Activated CD4-positive, CD25-positive, alpha-beta regulatory T cell treated with anti-CD3 and anti-CD28 coated beads, Interleukin-2, amount 50 U/mL, for 16 hours (primary cell): ENCODE measurements at places on chromosomes 1 and 21.

DNA sequence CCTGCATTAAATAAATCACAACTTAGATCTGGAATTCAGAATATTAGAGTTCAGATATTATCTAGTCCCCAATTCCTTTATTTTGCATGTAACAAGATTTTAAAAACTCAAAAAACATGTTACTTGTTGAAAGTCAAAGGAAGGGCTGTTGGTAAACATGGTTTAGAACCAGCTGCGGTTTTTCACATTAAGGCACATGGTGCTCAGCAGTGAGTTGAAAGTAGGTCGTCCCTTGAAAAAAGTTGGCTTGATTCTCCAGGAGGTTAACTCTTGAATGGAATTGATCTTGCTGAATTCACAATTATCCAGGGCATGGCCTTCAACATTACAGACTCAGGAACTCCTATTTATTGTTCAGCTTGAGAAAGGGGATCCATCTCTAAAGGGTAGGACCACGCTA, 277.1 kb upstream of the DUSP10 start:
- no peak for DNase-seq

GRCh38 chr1:199843861-199844260, 183.6 kb upstream of the NR5A2 start:
- no peak for DNase-seq

GRCh38 chr21:46237474-46237873, 8.9 kb upstream of the LSS start:
- no peak for DNase-seq

- DNase-seq: no peak
Observed at GRCh38 chr1:203911806-203912205, 50.4 kb downstream of the SNRPE start.

- DNase-seq: no peak
Observed at GRCh38 chr1:235027862-235028250, 100.8 kb downstream of the TOMM20 start.

- no peak for DNase-seq
Observed at GRCh38 chr1:101137144-101138126, 99.4 kb upstream of the S1PR1 start.

- no peak for DNase-seq
Observed at GRCh38 chr1:216020743-216021345, 402.4 kb downstream of the USH2A start.

DNA sequence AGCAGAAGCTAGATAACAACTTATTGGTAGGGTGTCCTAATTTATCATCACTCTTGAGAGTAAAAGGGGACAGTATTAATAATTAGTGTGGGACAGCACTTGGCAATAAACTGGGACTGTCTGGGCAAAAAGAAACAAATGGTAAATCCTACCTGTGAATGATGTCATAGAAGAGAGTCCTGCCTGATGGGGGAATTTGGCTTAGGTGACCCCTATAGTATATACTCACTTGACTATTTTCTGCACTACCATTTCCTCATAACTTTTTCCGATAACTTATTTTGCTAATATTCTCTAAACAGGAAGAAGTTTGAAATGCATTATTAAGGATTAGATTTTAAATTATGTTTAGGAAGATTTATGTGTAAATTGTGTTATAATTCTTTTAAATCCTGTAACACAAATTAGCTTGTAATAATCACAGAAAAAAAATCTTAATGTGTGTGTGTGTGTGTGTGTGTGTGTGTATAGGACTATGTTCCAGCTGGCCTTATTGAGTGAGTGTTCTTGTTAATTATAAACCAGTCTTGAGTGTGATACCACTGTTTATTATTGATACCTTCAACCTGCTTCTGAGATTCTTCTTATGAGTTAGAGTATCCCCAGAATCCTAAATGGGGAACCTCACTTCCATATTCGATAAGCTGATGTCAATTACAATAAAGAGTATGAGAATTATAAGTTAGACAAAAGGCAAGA, 144.2 kb upstream of the C1orf105 start:
- DNase-seq: no peak

DNA sequence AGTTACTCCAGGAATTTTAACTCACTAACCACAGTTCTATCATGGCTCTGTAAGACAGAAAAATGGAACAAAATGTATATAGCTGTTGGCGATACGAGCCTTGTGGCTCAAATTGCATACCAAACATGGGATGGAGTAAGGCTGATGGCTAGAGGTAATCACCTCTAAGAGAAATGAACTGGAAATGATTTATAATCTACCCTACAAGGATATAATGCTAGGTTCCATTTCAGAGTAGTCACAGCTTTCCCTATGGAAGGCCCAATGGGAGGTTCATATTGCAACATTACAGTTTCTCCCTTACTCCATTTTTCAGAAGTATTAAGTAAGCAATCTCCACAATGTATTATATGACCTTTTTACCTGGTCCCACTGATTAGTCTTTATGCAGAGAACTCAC, 61.6 kb downstream of the EDEM3 start:
- no peak for DNase-seq

DNA sequence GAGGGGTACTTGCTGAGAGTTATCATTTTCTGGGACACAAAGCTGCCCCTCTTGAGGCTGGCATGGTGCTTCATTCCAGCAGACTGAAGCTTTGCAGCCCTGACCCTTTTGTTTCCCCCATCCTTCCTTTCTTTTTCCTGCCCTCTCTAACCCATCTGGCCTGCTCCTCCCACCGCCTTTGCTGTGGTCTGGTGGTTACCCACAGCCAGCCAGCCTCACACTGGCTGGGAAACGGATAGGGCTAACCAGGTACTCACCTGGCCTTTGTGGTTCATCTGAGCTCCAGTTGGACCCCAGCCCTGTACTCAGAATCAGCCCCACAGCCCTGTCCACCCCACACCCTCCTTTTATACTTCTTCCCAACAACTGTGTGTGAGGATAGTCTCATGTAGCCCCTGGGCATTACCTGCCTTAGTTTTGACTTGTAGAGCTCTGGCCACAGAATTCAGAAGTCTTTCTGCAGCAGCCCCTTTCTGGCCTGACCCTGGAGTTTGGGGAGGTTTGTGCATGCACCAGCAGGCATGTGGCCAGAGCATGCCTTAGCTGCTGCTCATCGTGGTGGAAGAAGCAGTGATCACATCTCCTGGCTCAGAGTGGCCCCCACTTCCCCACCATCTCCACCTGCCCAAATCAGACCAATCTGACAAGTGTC, 138.0 kb downstream of the TRABD2B start:
- DNase-seq: no peak

DNA sequence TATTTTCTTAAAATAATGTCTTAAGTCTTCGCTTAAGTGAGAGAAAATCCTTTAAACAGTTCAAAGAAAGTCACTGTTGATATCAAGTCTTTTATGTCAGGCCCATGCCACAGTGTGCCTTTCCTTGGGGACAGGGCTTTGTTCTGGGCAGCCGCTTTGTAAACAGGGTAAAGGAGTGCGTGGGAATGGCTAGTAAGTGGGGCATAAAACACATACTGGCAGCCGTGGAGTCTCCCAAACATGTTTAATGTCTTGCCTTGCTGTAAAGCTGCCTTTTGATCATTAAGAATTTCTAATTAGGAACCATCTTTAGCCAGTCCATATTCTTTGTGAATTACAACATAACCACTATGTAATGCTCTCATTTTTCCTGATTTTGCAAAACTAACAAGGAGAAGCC, 99.7 kb downstream of the PHTF1 start:
- DNase-seq: no peak

DNA sequence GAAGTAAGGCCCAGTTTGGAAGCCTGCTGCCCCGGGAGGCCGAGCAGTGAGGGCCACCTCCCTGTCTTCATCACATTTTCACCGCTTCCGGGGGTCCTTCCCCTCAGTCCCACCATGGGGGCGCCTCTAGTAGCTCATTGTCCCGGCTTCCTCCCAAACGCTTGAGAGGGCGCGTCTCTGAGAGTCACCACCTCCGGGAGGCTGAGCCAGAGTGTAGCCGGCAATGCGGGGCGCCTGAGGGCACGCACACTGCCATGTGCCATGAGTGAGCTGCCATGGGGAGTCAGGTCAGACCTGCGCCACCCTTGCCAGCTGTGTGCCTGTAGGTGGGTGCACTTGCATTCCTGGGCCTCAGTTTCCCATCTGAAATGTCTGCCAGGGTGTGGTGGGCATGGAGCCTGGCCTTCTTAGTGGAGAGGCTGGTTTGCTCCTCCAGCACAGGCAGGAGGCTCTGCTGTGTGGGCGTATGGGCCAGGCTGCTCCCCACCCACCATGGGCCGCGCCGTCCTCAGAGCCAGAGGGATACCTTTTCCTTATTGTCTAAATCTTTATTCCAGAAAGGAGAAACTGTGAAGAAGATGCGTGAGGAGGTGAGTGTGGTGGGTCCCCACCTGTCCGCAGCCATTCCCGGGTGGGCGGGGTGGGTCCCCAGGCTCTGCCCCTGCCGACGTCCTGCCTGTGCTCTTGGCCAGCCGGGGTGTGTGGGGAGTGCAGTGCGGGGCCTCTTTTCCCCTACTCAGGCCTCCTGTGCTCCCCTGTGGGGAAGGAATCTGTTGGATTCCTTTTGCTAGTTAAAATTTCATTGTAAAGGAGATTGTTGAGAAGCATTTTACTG, 81.3 kb upstream of the COL6A1 start:
- DNase-seq: no peak

DNA sequence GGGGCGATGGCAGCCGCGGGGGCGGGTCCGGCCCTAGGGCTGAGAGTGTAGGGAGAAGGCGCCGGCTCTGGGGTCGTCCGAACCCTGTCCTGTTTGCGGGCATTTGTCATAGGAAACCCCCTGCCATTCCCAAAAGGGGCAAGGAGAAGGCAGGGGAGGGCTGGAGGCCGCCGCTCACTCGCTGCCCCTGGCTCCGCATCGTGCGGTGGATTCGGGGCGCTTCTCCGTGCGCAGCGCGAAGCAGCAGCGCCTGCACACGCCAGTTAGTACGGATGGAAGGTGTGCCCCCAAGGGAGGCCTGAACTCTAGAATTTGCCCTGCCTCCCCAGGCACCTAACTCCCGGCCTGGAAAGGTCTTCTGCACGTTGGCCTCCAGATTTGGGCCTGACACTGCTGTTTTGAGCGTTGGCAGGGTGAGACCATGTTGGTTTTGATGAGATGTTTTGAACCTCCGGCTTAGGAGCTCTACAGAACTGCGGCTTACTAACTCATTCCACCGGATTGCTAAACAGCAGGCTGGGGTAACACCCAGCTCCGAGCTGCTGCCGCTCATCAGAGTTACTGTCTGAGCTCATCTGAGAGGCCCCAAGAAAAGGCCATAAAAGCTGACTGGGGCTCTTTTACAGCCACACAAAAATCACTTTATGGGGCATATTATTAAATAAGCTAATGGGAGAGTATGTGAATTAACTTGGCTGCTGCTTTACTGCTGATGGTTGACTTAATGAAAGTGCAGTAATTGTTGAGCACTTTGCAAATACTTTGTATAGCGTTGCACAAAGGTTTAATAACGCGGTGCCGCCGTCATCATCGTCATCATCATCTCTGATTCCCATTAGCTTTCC, 987 bp downstream of the GPR137B start:
- no peak for DNase-seq

GRCh38 chr1:201884425-201884824, 4.3 kb upstream of the SHISA4 start:
- no peak for DNase-seq

- DNase-seq: no peak
Observed at GRCh38 chr1:244150071-244150470, 99.0 kb downstream of the ZBTB18 start.

DNA sequence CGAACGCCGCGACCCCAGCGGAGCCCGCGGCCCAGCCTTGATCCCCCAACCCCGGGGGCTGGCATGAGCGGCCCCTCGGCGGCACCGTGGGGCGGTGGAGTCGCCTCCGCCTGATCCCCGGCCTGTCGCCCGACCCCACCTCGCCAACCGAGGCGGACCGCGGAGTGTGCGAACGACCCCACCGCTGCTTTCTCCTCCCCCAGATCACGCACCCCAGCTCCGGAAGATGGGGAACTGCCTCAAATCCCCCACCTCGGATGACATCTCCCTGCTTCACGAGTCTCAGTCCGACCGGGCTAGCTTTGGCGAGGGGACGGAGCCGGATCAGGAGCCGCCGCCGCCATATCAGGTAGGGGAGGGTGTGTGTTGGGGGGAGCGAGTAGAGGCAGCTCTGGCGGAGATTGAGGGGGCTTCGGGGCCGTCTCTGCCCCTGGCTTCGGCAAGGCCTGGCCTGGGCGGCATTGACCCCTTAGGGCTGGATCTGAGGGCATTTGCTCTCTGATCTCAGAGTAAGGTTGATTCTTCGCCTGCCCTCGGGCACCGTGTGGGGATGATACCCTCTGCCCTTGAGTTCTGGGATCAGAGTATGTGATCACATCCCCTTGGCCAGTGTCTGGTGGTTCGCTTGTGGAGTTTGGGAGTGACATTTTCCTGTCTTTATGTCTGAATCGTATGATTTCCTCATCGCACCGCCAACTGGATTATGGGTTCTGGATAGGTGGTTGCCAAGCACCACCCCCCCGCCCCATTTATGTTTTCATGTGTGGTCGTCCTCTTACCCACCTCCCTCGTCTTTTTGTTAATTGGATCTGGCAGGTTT, 668 bp downstream of the RNF11 start:
- DNase-seq: no peak

GRCh38 chr1:244436336-244437085, 15.2 kb downstream of the ADSS2 start:
- no peak for DNase-seq

GRCh38 chr1:1086911-1087341, 12.8 kb upstream of the RNF223 start:
- no peak for DNase-seq

DNA sequence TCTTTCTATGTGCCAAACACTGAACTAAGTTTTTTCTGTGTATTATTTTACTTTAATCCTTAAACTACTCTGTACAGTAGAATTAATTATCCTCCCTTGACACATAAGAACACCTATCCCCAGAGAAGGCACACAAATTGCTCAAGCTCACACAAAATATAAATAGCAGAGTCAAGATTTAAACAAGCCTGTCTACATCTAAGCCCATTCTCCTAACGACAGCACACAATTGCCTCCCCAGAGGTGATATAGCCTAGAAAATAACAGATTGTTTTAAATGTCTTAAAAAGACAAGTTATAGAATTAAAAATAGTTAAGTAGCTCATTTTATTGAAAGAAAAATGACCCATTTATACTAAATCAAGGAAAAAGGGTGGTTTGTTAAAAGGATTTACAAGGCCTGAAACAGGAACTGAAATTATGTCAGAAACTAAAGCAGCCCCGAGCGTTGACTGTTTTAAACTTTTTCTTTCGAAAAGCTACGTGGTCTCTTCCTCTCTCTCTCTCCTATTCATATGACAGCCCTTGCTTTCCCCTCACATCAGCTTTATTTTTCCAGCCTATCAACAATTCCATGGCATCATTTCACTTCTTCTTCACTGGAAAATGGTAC, 30.5 kb downstream of the TNFSF18 start:
- no peak for DNase-seq

- DNase-seq: no peak
Observed at GRCh38 chr1:163836481-163836880, 514.7 kb downstream of the NUF2 start.

- no peak for DNase-seq
Observed at GRCh38 chr1:78286686-78287085, 204.1 kb upstream of the PTGFR start.
